ENCODE measurements at places on chromosomes 11 and 22.

GRCh38 chr11:75301131-75301530, 50.3 kb downstream of the ARRB1 start:
- no peak for DNase-seq

DNA sequence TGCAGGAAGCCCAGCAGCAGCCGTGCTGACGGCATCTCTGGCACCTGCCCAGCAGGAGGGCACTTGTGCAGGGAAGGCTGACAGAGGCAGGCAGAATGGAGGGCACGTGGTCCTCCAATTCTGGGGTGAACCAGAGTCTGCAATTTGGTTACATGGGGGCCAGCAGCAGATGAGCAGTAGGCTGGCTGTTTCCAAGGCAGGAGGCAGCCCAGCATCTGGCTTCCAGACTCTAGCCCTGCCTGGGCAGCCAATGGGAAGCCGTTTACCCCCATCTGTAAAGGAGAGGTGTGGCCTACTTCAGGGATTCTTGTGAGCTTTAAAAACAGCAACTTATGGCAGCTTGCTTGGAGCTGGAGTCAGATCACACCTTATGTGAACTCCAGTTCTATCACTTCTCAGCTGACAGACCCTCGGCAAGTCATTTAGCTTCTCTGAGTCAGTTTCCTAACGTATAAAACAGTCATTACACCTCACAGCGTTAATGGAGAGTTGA, 27.9 kb upstream of the RASL10A start:
- no peak for DNase-seq

DNA sequence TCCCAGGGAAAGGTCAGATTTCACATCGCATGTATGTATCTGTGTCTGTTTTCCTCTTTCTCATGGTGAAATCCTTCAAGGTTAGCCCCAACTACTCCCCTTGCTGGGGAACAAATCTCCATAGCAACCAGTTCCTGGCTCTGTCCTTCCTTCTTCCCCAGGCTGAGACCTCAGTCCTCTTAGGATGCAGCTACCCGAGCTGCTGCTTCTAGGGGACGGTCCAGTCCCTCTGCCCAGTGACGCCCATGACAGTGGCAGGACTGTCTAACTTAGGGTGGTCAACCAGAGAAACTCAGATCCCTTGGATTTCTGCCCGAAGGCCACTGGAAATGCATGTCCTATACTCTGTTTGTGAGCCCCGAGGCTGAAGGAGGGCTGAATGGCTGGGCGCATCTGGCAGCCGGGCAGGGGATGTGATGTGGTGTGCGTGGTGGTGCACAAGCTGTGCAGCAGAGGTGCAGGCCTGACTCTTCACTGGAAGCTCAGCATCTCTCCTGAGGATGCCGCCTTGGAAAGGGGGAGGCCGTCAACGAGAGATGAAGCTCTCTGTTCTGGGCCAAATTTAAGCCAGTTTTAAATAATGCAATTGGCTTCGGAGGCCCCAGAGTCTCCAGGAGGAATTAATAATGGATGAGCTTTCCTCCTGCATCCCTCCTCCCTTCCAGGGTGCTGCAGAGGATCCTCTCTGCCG, 118.7 kb upstream of the B3GAT1 start:
- no peak for DNase-seq

GRCh38 chr11:108313444-108313843, 90.6 kb downstream of the ATM start:
- DNase-seq = no peak

- DNase-seq = no peak
Observed at GRCh38 chr22:42376711-42377554, 55.3 kb downstream of the NFAM1 start.

DNA sequence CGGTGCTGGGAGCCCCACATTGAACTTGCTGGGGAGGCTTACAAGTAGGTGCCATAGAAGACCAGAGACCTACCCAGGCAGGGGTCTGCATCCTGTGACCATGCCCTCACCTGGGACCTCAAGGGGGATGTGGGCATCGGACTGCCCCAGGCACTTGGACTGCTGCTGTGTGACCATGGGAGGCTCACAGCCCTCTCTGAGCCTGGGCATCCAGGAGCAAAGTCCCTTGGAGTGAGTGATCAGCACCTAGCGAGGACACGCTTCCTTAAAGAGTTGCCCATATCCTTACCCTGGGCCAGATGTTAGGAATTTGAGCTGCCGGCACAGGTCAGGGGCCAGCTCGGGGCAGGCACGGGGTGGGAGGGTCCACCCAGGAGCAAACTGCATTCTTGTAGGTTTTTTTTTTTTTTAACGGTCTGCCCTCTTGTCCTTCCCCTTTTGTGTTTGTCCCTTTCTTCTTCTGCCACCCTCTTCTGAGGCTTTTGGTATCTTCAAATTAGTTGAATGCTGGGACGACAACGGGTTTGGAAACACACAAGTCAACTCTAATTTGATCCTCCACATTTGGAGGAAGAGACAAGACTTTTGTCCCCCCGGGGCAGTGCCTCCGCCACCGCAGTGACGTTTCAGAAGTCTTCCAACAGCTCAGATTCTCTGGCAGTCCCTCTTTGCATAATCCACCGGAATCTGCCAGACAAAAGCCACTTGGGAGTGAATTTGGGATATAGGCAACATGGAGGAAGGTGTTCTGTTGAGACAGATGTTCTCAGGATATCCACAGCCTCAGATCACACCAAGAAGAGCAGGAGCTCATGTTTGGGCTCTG, 46.1 kb upstream of the LINC01488 start:
- no peak for DNase-seq

DNA sequence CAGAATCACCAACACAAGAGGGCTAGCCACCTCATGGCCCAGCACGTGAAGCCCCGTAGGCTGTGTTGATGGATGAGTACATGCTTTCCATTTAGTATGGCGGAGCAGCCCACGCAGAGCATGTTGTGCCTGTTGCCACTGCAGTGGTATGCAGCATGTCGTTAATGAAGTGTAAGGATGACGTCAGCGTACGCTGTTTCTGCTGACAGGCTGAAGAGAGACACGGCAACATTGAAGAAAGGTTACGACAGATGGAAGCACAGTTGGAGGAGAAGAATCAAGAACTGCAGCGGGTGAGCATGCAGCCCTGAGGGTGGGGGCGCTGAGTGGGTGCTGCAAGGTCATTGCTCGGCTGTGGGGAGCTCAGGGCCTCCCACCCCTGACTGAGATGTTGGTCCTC, 62.8 kb downstream of the PPFIA1 start:
- DNase-seq = no peak

GRCh38 chr22:45124176-45124847, 39.4 kb upstream of the NUP50 start:
- no peak for DNase-seq

DNA sequence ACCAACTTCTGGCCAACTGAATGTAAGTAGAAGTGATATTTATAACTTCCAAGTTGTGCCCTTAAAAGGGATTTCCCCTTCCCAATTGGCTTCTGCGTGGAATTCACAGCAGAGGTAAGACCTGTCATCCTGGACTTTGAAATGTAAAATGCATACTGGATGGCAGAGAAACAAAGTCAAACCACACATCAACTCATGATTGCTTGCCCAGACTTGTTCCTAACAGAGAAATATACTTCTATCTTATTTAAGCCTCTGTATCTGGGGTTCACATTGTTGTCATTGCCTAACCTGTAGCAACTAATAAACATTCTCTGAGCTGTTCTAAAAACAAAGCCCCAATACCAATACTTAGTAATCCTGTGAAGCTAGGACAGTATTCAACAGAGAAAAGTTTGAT, 6.2 kb downstream of the ME3 start:
- no peak for DNase-seq

- DNase-seq = no peak
Observed at GRCh38 chr11:95469258-95469657, 238.3 kb upstream of the SESN3 start.

- DNase-seq = no peak
Observed at GRCh38 chr11:65537620-65538231, 12.8 kb downstream of the SCYL1 start.

DNA sequence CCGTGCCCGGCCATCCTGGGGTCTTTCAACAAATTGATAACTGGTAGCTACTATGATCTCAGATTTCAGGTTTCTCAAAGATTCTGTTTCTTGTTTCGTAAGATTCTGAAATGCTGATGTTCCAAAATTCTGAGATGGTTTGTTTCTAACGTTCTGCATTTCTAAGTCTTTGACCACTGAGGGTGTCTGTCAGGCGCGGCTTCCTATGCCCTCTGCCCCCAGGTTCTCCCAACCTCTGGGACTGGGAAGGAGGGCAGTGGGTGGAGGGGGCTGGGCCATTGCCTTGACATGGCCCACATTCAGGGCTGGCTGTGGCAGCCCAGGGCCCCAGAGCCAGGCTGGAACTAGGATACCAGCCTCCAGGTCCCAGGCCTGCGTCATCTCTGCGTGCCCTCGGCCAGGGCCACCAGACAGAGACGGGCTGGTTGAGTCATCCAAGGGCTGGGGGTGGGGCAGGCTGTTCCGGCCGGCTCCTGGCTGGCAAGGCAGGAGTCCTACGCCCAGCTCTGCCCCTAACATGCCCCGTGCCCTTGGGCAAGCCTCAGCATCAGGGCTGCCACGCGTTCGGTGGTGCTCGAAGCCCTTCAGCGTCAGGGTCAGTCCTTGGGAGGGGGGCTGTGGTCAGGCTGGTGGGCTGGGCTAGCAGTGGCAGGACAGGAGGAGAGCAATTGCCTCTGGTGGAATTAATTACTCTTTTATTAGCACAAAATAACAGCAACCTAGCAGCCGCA, 5.2 kb downstream of the TMEM134 start:
- DNase-seq = no peak

DNA sequence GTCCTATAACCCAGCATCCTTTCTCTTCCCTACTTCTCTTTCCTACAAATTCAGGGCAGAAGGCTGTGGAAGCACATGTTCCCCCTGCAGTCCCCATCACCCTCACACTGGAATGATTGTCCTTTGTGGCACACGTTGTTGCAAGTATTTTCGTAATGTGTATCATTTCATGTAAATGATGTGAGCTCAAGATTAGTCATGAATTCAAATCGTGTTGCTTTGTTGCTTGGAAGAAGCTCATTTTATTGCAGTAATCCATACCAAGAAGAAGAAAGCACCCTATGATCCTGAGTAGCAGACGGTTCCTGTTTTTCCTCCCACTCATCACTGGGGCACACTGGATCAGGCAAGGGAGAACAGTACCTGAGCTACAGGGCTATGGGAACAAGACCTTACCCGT, 173.4 kb downstream of the NCAM1 start:
- DNase-seq = no peak

- no peak for DNase-seq
Observed at GRCh38 chr11:117441146-117441975, 113.7 kb downstream of the CEP164 start.

DNA sequence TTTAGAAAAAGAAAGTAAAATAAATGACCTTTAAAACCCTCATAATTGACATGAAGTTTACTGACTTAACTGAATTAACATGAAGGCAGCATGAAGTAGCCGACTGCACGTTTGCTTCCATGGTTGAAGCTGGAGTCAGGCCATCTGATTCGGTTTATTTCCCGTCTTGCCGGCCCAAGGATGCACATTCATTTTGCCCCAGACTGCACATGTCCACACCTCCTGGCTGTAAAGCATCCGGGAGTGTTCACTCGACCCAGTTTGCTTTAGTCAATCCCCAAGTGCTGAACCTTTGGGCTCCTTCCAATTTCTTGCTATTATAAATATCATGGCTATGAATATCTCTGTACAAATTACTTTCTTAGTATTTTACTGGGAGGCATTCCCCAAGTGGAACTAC, 17.7 kb upstream of the TUB start:
- no peak for DNase-seq

GRCh38 chr11:32118025-32118974, 27.4 kb downstream of the RCN1 start:
- no peak for DNase-seq

DNA sequence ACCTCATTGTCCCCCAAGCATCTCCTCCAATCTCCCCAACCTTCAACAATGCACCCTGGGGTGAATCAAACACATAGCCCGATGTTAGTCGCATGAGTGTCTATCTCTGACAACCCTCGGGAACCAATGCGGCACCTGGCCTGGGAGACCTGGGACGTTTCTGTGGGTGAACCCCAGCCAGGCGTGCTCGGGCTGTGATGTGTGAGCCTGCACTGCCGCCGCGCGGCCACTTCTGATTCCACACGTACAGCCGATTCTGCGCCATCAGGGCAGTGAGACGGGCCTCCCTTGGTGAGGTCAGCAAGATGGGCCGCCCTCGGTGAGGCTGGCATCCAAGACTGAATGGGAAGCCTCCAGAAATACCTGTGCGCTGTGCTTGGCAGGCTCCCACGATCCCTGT, 5.2 kb upstream of the H19 start:
- DNase-seq = no peak

DNA sequence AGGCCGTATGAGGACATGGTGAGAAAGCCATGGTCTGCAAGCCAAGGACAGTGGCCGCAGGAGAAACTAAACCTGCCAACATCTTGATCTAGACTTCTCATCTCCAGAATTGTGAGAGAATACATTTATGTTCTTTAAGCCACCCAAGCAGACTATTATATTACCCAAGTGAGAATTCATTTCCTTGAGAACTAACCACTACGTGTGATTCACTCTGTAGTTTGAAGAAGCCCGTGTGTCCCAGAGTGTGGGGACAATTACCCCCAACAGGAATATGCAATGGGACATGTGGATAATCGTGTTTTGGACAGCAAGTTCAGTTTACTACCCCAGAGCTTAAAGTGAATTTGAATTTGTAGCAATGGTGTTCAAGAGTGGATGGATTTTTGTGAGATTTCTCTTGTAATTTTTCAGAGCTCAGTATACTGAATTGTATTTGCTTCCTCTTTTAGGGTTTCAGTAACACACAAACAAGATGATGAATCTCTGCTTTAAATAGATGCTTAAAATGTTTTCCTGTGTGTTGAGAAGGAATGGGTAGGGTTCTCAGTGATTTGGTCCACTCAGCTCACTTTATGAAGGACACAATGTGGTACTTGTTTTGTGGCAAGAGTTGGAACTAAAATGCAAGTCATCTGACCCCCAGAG, 100.0 kb upstream of the ARHGAP20 start:
- no peak for DNase-seq

GRCh38 chr11:2891326-2892214, 6.0 kb upstream of the CDKN1C start:
- no peak for DNase-seq

- DNase-seq = no peak
Observed at GRCh38 chr11:71563406-71563805, 2.0 kb upstream of the KRTAP5-10 start.

DNA sequence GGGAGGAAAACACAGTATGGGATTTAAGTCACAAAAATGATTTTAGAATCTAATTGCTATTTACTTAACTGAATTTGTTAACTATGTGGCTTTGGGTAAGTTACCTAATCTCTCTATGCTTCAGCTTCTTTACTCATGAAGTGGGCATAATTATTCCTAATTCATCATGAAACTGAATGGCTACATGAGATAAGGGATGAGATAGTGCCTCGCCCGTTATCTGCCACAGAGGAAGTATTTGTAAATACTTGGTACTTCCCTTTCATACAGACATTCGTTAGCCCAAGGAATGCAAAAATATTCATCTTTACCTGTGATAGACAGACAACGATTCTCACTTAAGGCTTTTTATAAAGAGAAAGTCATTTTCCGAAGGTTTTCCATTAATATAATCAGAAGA, 221.2 kb upstream of the BLID start:
- DNase-seq = no peak

DNA sequence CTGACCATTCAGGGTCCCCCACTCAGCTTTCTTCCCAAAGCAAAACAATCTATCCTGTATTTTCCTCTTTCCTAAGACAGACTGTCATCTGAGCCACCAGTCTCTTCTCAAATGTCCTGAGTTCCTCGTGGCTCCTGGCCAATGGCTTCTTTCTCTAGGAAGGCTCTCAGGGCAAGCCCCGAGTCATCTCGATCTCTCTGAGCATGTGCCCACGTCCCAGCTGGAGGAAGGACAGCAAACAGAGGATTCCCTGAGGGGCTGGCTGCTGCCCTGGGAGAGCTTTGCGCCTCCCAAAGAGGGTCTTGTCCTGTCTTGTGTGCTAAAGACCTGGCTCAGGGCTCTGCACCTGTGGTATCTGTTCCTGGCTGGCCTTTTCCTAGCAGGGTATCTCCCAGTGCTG, 8.3 kb downstream of the SLC37A2 start:
- DNase-seq = no peak
